ENCODE measurements at places on chromosomes 3 and 15.

DNA sequence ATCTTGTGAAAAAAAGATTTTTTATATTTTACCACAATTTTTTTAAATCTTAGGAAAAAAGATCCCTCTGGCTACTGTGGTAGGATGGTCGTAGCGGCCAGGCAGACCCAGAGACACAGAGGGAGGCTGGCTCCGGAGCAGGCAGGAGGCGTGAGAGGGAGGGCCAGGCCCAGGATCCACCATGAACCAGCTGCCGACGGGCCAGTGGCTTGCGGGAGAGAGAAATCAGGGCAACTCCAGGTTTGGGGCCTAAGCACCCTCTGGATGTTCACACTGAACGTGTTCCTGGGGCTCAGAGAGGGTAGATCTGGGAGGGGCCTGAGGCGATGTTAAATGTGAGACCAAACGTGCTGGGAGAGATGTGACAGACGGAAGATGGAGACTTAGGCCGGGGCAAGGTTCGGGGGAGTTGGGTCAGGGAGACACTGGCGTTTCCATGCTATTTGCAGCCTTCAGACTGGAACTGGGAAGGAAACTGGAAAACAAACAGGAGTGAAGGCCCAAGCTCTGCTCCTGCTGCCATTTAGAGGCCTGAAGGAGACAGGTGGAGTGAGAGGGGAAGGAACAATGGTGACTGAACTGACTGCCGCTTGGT lies 1.6 kb upstream of the VILL start:
- no peak for DNase-seq

DNA sequence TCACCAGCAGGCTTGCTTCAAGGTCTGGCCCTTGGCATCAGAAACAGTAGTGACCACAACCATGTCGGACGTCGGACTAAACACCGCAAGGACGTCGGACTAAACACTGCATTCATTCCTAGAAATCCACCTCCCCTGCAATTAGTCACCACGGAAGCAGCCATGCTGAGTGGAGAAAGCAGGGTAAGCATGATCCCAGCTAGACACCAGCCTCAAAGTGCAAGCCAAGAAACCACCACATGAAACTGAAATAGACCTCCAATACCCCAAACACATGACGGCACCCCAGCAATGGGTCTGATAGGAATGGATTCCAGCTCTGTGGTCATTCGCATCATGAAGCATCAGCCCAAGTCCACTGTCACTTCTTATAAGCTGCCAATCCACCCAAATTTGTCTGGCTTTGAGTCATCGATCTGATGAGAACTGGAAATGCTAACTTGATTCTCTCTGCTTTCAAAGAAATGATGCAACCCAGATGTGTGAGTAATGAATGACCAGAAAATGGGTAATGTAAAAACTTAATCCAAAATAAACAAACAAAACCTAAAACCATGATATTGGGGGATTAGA lies 348.3 kb upstream of the TMCO5A start:
- no peak for DNase-seq

DNA sequence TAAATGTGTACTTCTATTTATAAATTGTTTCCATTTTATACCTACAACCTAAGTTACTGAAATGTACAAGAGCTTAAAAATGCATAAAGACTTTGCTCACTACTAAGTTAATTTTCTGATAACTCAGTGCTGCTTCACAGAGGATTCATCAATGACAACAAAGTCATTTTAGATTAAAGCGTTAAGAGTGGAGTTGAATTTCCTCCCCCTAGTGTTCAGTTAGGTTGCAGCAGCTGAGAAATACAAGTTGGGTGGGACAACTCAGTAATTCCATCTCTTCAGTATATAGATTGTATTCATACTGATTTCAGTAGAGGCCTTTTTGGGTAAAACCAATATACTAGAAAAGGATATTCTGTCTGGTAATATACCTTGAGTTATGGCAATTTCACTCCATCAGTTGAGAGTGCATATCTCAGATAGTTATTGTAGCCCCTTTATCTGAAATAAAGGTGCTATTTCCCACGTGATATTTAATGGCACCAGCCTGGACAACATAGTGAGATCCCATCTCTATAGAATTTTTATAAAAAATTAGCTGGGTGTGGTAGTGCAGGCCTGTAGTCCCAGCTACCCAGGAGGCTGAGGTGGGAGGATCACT lies 6.9 kb upstream of the RPL35A start:
- peak; percentile 73 for DNase-seq

- DNase-seq, result no peak
Observed at GRCh38 chr15:81043935-81044575, 43.3 kb downstream of the TLNRD1 start.

DNA sequence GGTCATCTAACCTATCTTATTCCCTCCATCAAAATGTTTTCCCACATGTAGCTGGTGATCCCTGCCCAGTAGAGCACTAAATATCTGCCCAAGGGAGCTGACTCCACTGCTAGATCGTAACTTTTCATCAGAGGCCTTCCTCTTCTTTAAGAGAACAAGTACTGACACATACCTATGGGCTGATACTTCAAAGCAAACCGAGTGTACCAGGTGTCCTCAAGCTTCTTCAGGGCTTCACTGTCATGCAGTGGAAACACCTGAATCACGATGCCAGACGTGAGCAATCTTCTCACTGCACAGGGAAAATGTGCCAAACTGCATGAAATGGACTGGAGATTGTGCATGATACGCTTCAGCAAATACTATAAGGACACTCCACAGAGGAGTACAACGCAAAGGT lies 41.6 kb downstream of the ANO10 start:
- DNase-seq, result no peak

- DNase-seq, result no peak
Observed at GRCh38 chr15:98791046-98791701, 142.8 kb downstream of the IGF1R start.

DNA sequence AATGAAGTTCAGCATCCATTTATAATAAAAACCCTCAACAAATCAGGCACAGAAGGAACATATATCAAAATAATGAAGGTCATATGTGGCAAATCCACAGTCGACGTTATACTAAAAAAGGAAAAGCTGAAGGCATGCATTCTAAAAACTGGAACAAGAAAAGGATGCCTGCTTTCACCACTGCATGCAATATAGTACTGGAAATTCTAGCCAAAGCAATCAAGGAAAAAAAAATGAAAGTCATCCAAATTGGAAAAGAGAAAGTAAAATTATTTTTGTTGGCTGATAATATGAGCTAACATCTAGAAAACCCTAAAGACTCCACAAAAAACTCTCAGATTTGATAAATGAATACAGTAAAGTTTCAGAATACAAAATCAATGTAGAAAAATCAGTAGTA lies 1123.2 kb downstream of the TBL1XR1 start:
- no peak for DNase-seq

DNA sequence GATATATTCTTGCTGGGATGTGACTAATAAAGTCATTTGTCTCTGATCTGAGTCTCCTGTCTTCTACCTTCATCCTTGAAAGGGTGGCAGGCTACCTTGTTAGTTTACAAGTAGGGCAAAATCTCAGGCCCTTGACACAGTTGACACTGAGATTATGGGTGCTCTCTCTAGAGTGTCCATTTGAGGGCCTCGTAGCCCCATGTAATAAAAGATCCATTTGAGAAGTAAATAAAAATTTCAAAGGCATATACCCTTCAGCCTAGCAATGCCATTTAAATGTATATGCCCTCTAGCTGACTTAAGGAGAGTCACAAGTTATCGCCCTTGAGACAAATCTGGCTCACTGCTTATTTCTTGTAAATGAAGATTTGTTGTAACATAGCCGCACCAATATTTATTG lies 98.6 kb downstream of the TCF12 start:
- DNase-seq, result peak; percentile 55

GRCh38 chr15:61376516-61376915 lies 147.4 kb upstream of the RORA start:
- no peak for DNase-seq

- DNase-seq, result no peak
Observed at GRCh38 chr3:138726946-138727730, 107.6 kb downstream of the PIK3CB start.

GRCh38 chr15:63765338-63765737 lies 68.4 kb downstream of the HERC1 start:
- DNase-seq, result no peak

- no peak for DNase-seq
Observed at GRCh38 chr3:42688487-42689420, 3.4 kb downstream of the KLHL40 start.

- no peak for DNase-seq
Observed at GRCh38 chr3:175005881-175006280, 146.7 kb downstream of the NAALADL2 start.

GRCh38 chr3:194007592-194008337 lies 128.2 kb upstream of the HES1 start:
- no peak for DNase-seq

- DNase-seq, result no peak
Observed at GRCh38 chr3:20741381-20741780, 555.4 kb upstream of the SGO1 start.

DNA sequence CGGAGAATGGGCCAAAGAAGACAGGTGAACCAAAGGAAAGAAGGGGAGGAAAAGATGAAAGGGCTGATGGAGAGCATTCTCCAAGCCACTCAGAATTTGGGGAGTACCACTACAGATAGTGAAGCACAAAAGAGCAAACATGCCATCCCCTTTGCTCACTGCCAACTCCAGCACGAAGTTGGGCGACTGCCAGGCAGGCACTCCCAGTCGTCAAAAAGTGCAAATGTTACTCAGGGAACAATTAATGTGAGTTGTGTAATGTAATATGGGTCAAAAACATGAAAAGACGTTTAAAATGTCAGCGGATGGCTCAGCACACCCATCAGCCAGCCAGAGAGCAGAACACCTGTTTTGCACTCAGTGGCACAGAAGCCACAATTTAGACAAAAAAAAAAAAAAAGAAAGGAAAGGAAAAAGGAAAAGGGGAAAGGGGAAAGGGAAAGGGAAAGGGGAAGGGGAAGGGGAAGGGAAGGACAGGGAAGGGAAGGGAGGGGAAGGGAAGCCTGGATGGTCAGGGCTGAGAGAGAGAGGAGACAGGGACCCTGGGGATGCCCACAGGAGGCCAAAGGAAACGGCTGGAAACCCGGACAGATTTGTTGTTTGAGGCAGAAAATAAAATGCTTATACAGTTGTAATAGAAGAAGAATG lies 82.7 kb downstream of the COL8A1 start:
- DNase-seq, result peak; percentile 50

DNA sequence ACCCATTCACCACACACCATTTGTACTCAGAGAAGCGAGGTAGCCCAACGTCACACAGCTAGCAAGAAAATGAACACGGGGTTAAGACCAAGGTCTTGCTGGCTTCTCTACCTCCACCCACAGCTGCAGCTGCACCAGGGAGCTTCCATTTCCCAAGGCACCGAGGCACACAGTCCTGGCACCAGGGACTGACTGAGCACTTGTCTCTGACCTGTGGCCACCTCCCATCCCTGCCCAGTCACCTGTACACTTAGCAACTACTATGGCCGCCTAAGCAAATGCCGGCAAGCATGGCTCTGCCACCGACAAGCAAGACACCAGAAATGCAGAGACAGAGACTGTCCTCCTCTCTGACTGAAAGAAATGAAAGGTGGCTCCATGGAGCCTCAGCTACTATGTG lies 15.3 kb downstream of the ZXDC start:
- no peak for DNase-seq

DNA sequence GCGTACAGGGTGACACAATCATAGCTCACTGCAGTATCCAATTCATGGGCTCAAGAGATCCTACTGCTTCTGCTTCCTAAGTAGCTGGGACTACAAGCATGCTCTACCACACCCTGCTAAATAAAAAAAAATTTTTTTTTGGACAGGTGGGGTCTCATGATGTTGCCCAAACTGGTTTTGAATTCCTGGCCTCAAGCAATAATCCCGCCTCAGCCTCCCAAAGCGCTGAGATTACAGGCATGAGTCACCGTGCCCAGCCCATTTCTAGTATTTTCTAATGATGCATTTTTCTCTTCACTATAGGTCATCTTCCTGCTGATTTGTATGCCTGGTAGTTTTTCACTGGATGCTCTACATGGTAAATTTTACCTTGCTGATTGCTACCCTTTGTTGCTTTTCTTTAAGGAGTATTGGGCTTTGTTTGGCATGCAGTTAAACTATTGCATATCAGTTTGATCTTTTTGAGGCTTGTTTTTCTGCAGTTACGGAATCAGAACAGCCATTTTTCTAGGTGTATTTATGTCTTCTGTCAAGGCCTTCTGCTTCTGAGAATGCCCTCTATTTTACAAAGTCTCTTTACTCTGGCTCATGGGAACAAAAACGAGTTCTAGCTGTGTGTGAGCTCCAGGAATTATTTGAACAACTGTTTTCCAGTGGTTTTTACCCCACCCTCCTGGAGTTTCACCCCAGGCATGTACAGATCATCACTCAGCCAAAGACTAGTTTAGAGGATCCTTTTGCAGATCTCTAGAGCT lies 14.2 kb upstream of the NPTN start:
- no peak for DNase-seq

DNA sequence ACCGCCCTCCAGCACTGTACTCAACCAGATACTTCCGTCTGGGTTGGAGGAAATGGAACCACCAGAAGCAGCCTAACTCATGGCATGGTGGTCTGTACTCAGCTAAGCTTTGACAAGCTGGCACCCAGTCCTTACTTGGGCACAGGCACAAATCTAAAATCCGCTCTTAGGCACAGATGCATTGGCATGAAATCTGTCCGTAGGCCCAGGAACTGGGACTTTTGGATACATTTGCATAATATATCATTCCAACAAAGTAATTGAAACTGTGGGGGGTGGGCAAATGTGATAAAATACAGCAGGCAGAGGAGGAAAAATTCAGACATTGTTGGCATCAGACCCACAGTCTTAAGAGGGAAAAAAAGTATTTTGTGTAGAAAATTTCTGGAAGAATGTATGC lies 75.4 kb downstream of the C3orf85 start:
- no peak for DNase-seq

DNA sequence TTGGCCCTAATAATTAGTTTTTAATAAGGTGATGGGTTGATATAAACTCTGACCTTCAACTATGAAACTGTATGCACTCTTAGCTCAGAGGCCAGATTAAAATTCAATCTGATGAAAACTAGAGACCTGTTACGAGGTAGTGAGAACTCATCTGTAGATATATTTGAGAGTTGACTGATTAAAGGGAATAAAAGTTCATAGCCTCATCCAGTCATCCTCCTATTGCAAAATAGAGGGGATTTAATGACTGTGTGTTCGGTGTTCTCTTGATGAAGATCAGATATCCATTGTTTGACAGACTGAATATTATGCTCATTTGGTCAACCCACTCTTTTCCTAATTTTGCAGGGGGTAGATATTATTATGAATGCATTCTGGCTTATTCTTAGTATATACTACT lies 23.3 kb upstream of the PLCL2 start:
- no peak for DNase-seq

GRCh38 chr15:64029633-64030032 lies 16.7 kb downstream of the DAPK2 start:
- DNase-seq, result no peak

GRCh38 chr3:15497964-15498363 lies 23.5 kb downstream of the COLQ start:
- no peak for DNase-seq

DNA sequence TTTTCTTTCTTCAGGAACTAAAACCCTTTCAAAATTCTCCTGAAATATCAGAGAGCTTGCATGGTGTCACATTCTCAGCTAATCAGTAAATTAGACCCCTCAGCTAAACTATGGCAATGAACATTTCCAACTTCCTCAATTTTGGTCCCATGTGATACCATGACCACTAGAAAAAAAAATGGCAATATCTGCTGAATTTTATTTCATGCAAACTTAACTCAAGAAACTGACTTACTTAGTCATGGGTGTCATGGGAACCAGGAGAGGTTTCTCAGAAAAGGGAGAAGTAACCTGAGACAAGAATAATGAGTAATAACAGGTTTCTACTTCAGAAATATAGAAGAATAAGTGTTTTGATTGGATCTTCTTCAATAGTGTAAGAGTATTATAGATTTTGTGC lies 784.6 kb upstream of the ALCAM start:
- DNase-seq, result no peak
